NCI-H1092 (cell line): ENCODE measurements at places on chromosomes 2 and 18.

DNA sequence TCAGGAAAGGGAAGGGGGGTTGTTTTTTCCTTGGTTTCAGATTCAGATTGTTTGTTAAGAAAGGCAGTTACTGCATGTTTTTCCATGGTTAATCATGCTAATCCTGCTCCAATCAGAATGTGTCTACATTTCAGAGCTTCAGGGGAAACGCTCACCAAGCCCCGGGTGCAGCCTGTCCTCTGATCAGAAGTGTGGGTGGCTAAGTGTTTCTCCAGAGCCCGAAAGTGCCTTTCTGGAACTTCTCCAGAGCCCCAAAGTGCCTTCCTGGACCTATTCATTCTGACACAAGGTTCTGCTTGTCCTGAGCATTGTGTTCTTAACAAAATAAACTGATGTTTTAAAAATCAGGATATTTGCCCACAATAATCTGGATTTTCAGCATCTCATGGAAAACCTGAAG is 359.0 kb upstream of the ZNF521 start:
- no peak for DNase-seq

DNA sequence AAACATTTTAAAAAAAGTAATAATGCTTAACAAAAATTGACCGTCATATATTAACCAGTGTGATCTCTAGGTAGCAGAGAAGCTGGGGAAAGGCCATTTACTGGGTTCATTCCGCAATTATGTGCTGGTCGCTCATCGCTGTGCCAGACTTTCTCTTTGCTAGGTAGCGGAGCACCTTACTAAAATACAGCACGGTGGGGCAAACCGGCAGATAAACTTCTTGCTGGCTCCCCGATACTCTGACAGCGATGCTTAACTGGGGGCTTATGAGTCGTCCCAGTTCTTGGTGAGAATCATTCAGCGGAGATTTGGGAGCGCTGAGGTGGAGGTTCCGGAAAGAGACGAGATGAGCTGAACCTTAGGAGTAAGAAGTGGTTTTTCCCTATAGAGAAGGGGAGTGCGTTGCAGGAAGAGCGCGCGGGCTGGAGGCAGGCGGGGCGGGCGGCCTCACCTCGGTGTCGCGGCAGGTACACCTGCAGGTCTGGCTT is 605 bp downstream of the C2orf68 start:
- DNase-seq: no peak

DNA sequence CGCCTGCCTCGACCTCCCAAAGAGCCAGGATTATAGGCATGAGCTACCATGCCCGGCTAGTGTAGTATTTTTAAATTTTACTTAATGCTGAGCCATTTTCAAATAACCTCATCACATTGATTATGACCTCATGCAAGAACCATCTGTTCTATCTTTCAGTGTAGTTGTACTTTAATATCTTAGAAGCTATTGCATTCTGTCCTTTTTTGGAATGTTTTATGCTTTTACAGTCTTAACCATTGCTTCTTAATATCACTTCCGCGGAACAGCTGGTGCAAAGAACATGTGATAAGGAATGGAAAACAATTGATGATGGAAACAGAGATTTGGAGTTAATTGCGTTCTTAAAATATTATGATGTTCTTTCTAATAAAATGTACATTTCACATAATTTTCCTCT is 2.7 kb downstream of the GEN1 start:
- DNase-seq: no peak

- no peak for DNase-seq
Observed at GRCh38 chr2:11377928-11378545, 33.6 kb upstream of the ROCK2 start.

DNA sequence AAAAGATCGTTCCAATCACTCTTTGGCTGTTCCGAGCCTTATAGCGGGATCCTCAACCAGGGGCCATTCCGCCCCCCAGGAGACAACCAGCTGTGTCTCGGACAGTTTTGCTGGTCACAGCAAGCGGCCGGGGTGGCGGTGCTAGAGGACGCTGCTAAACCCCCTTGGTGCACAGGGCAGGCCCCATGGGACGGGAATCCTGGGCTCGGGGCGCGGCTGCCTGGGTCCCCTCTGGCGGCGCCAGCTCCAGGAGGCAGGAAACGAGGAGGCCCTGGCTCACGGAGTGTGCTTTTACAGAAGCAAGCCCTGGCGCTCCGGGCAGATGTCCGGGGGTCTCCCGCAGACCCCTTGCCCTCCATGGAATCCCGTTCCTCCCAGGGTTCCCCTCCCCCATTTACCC is 22.1 kb downstream of the SCYGR8 start:
- no peak for DNase-seq

DNA sequence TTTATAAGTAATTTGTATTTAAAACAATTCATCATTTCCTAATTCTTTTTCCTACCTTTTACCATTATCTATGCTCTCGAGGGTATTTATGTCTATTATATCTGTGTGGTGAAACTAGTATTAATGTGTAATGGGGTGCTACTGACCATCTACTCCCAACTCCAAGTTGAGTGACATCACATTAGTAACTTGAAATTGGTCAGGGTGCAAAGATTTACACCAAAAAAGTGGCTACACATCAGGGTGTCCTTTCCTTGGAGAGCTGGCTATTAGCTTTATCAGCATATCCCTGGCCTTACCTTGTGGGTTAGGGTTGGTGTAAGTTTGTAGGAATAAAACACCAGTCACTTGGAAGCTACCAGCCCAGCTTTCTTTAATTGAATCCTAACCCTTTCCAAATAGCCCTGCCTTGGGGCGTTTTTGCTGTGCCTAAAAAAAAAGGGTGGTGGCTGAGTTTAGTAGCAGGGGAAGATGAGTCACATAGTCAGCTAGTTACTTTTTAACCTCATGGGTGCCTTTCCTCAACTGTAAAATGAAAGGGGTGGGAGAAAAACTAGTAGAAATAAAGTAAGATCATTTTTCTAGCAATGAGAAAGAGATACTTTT is 14.0 kb downstream of the ANXA4 start:
- no peak for DNase-seq

DNA sequence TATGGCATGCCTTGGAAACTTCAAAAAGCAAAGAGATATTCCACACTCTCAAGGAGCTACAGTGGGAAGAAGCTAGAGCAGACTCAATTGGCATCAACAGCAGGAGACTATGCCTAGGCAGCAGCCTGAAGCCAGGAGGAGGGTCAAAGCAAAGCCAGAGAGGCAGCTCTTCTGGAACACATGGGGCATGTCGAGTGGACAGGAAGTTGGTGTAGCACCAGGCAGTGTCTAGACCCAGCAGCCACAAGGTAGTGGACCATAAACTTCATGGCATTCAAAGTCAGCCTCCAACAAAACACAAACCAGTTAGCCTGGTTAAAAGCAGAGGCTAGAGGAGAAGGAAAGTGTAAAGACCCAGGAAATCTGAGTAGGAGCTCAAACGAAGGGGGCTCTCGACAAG is 311.2 kb upstream of the PKDCC start:
- no peak for DNase-seq

GRCh38 chr2:235324324-235324723 is 169.5 kb upstream of the AGAP1 start:
- DNase-seq: no peak

GRCh38 chr2:144096531-144096930 is 423.4 kb downstream of the ZEB2 start:
- no peak for DNase-seq

- DNase-seq: no peak
Observed at GRCh38 chr18:39149211-39149806, 1583.7 kb upstream of the CELF4 start.

DNA sequence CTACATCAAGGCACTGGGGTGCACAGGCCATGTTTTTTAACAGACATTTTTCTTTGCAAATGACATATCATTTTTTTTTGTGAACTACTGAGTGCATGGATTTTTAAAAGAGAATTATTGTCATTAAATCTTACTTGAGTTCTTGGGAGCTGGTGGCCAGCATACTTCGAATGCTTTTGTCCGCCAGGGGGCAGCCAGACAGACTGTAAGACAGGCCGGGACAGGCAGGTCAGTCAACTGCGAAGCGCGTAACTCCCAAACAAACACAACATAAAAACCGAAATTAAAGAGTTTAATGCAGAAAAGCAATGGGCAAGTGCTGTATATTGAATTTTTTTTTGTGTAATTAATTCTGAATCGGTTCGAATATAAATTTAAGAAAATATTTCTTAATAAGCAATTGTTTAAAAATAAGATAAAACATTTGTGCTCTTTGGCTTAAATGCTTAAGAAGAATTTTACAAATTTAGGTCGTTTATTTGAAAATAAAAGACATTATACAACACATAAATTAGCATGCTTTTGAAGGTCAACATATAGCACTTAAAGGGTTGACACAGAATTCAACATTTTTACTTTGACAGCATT is 142.2 kb upstream of the PXDN start:
- no peak for DNase-seq
